ENCODE measurements at places on chromosomes 4 and X. TPM values are rescaled to one million over a fixed set of nuclear protein-coding genes. Genes with fewer than 3 reads are reported as not detected.
A peak's percentile ranks its signal among the peaks of the same experiment; 100 is the strongest.

NUDT10 gene
- 13.6 TPM for total RNA-seq

SLC49A3 gene
- 4.8 TPM for total RNA-seq

ZNF185 gene
- total RNA-seq: 0.55 TPM

TMSB15C gene
- 1.2 TPM for total RNA-seq

GRIPAP1 gene
- total RNA-seq: 33.3 TPM

DNA sequence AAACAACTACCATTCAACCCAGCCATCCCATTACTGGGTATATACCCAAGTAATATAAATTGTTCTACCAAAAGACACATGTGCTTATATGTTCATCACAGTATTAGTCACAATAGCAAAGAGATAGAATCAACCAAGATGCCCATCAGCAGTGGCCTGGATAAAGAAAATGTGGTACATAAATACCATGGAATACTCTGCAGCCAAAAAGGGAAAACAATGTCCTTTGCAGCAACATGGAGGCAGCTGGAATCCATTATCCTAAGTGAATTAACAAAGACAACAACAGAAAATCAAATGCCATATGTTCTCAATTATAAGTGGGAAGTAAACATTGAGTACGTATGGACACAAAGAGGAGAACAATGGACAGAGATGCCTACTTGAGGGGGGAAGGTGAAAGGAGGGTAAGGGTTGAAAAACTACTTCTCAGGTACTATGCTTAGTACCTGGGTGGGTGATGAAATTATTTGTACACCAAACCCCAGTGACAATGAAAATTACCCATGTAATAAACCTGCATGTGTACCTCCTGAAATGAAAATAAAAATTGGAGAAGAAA lies 632.1 kb upstream of the AADAT start:
- H3K4me3 ChIP-seq: no peak overlapping the region
- H3K36me3 ChIP-seq: no peaks in the 10 kb centered on the region
- H3K27me3 ChIP-seq: no peaks in the 10 kb centered on the region

DNA sequence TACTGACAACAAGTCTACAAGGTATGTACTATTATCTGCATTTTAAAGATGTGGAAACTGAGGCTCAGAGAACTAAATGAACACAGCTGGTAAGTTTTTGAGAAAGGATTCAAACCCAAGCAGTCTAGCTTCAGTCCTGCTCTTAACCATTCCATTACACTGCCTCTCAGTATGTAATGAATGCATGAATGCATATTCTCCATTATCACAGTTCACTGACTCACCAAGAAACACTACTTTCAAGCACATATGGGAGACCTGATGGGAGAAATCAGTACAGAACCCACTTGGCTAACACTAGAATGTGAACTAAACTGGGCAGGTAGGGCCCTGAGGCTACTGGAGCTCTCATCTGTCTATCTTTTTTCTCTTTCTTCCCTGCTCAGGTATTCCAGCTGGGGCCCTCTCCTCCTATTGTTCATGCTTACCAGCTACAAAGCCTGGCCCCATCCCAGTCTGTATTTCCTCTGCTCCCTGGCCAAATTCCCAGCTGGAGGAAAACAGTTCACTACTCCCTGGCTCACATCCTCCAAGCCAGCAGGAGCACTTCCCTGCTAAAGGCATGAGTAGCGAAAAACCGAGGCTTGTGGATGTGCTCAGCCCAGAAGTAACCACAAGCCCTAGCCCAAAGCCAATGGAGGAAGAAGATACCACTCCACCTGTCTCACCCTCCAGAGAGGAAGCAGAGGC lies 178.2 kb upstream of the ARHGEF9 start:
- no peaks in the 10 kb centered on the region for H3K4me1 ChIP-seq
- no peak overlapping the region for H3K27ac ChIP-seq
- H3K27me3 ChIP-seq: no peaks in the 10 kb centered on the region
- no peak overlapping the region for H3K4me3 ChIP-seq
- DNase-seq: no peak

GRCh38 chr4:7139167-7139982 lies 53.0 kb upstream of the SORCS2 start:
- no peaks in the 10 kb centered on the region for H3K36me3 ChIP-seq
- no peak overlapping the region for H3K27ac ChIP-seq

GRCh38 chr4:53532521-53532920 lies 58.8 kb downstream of the LNX1 start:
- H3K4me3 ChIP-seq: no peak overlapping the region
- H3K27me3 ChIP-seq: no peaks in the 10 kb centered on the region
- H3K36me3 ChIP-seq: no peaks in the 10 kb centered on the region

DNA sequence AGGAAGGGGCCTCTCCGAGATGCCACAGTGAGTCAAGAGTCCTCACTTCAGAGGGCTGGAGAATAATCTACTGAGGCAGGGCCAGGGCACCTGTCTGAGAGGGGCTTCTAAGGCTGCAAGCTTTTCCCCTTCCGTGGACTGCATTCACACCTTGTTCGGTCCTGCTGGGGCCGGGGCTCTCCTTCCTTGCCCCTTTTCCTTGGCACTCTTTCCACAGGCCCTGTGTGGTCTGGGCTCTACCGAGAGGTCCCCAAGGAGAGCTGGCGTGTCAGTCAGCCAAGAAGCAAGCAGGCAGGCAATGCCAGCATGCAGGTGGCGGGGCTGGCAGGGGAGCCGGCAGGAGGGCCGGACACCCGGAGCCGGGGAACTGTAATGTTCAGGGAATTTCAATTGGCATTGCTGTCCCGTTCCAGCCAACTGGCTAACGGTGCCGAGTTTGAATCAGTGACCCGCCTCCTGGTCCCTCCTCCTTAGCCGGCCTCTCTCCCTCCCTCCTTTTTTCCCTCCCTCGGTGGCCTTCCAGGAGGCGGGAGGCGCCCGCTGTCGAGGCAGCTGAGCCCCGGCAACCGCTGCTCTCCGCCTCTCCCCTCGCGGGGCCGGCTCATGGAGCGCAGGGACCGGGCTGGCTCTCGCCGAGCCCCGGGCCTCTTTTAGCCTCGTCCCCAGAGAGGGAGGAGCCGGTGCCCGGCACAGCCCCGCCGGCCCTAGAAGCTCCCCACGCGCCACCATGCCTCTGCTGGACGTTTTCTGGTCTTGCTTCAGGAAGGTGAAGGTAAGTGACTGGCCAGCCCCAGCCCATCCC lies at the start of gene STARD8:
Gene STARD8 (plus strand): TSS at position 511 of the 802 bp plus-strand sequence. CDS start 217 bp downstream, at position 728.
- no peak within 1 kb of the TSS for H3K27ac ChIP-seq
- H3K27me3 ChIP-seq: no peaks in the 10 kb centered on the region
- no peaks in the 10 kb centered on the region for H3K4me1 ChIP-seq
- peak within 1 kb of the TSS; percentile 34 for H3K4me3 ChIP-seq
